ENCODE measurements at places on chromosomes 3 and 15. TPM values are rescaled to one million over a fixed set of nuclear protein-coding genes. Genes with fewer than 3 reads are reported as not detected.
A peak's percentile ranks its signal among the peaks of the same experiment; 100 is the strongest.

The RETNLB gene
- total RNA-seq, result not detected

The PYGO1 gene
- 7.8 TPM for total RNA-seq

The ZSCAN29 gene
- total RNA-seq, result 11.6 TPM

The LMAN1L gene
- total RNA-seq, result 23.5 TPM

The HCLS1 gene
- total RNA-seq, result 11.1 TPM

The PSTPIP1 gene
- 2.4 TPM for total RNA-seq

The TOPAZ1 gene
- not detected for total RNA-seq

DNA sequence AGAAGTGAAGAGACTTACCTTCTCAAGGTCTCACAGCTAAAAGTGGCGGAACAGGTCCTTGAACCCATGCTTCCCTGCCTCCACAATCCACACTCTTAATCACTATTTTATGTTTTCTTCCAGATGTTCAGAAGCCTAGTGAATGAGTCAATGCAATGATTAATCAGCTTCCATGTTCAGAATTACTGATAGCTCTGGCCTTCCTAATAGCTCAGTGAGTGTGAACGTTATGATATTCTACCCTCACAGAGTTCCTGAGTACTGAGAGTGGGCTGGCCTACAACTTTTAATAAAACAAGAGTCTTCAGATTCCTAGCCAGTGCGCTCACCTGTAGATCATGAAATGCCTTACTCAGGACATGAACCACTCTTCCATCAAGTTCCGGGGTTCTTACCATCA is 443.0 kb upstream of the ADAMTS9 start:
- no peak for DNase-seq

DNA sequence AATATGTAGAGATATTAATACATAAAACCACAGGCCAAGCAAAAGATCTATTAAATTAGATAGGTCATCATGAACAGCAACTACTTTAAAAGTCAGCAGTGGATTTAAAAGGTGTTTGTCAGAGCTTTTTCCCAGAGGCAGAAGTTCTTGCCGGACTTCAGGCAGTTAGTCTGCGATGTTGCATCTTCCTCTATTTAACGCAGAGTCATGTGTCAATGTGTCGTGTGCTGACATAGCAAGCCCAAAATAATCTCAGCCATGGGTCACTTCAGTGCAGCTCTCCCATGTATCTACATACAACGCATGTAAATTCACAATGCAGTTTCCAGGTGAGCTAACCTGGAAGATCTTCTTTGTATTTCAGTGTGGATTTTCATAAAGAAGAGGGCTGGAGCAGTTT is 8.0 kb upstream of the TMEM212 start:
- DNase-seq, result no peak

- no peak for DNase-seq
Measured at GRCh38 chr15:77035584-77035983, 35.3 kb downstream of the TSPAN3 start.

- DNase-seq, result no peak
Measured at GRCh38 chr15:79004336-79004735, 59.5 kb upstream of the CTSH start.

DNA sequence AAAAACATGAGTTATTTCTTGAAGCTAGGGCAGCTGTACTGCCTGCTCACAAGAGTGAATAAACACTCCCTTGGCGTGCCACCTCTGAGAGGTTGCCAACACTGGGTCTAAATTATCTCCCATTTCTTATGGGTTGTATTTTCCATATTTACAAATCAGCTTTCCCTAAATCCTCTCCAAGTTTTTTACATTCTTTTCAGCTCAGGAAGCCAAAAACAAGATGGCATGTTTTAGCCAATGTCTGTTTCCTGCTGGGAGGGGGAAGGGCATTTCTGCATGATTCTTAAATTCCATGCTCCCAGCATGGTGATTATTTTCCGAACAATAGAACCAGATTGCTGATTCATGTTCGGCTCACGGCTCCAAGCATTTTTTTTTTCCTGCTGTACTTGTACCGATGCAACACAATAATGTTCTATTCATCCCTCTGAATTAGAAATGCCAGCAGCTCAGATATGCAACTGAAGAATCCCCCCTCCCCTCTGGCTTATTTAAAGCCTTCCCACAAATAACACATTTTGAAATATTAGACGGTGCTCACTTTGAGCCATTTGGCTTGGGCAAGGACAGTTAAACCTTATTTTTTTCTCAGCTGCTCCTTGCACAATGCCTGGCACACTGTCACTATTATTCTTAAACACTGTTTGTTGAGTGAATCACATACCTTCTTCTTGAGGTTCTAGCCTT is 252.5 kb downstream of the THRB start:
- no peak for DNase-seq

- peak; percentile 93 for DNase-seq
Measured at GRCh38 chr3:157081626-157082210, 78.2 kb downstream of the CCNL1 start.

DNA sequence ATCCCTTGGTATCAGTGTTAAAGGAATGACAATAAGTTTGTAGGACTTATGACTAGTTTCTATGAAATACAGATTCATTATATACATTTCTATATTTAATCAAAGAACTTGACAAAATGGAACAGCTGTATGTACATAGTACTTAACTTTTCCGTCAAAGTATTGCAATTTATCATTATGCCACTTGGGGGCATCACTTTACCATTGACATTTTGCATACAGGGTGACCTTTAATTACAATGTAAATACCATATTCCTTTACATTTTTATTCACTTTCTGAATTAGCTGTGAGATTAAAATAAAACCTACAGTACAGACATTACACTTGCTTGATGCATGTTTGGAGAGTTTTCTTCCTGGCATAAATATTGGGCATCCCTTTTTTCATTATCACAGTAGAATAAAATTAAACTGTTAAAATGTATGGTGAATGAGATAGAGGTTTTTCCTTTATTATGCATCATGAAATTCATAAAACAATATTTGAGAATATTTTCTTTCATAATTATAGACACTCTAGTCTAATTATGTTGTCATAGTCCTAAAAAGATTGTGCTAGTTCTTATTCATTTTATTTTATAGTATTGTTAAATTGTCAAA is 6.9 kb downstream of the NEK11 start:
- DNase-seq, result no peak

DNA sequence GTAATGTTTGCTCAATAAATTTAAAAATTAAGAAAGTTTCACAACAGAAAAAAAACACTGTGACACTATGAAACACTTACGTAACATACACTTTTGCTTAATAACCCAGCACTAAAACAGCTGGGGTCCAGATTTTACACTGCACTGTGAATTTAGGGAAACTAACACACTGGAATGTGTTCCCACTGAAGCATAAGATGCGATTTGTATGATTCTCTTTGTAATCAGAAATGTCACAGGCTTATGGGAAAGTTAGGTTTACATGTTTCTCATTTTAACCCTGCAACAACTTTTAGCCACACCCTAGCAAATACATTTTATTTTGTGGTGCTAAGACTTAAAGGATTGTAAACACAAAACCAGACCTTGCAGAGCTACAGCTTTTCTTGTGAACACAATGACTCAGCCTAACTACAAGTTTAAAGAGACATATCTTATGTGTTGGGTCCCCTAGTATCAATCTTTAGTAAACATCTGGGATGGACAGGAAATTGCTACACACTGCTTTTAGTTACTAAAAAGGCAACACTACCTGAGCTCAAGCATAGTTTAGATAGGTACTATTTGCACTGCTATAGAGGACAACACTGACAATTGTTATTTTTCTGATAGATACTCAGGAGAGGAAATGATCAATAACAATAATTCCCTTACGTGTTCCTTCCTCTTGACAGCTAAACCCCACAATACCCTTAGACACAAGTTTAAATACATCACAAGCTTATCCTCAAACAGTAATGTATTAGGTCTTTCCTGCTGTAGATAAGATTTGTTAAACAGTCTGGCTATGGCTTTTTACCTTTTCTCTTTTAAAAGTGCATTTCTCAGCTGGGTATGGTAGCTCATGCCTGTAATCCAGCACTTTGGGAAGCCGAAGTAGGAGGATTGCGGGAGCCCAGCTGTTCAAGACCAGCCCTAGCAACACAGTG is 3.8 kb downstream of the PLD1 start:
- no peak for DNase-seq

DNA sequence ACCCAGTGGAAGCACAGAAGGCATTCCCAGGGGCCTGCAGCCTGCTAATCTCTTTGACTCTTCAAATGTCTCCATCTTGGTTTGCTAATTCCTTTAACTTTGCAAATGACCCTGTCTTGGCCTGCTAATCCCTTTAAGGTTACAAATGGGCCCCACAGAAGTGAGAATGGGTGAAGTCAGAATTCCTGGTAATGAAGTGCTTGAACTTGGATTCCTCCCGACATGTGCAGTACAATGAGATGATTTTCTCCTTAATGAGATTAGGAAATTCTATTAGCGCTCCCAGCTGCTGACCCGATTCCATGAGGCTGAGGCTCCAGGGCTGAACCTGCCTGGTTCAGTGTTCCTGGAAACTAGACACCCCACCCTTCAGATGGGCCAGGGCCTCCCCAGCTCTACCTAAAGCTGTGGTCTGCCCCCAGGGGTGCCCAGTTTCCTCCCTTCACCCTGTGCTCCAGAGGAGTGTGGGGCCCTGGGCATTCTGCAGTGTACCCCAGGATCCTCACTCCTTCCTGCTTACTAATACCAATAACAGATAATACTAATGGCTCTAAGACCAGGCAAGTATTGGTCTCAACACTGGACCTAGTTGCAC is 47.4 kb downstream of the SCN5A start:
- DNase-seq, result no peak

DNA sequence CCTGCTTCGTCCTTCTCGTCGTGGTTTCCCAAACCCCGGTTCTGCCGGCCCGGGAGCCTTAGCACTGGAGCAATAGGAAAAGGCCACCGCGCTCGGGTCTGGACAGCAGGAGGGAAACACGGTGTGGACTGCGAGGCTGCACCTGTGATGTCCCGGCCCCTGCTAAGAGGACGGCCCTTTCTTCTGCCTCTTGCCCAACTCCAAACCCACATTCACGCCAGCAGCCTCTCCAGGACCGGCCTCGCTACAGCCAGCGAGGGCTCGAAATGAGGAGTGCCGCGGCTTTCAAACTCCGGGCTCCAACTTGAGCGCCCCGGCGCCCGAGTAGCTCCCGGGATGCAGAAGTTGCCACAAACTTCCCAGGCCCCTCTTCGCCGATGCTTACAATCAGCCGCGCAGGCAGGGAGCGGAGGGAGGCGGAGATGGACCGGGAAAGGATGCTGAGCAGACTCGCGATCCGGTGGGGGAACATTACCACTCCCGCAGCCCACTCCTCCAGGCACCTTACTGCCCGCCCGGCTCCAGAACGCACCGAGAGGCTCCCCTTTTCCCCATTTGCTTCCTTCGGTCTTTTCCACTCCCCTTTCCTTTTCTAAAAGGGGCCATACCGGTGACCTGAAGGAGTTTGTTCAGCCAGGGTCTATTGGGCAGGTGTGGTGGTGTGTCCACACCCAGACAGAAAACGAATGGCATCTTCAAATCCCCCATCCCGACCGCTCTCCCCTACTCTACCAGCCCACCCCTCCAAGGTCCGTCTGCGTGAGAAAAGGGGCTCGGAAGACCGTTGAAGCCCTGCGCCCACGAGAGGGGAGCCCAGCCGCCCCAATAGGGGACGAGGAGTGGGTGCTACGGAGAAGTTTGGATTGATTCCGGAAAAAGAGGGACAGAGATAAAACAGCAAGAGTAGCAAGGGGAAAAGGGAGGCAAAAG is 18.8 kb upstream of the SATB1 start:
- peak; percentile 40 for DNase-seq

GRCh38 chr3:99394831-99395778 is 243.3 kb upstream of the COL8A1 start:
- DNase-seq, result no peak

DNA sequence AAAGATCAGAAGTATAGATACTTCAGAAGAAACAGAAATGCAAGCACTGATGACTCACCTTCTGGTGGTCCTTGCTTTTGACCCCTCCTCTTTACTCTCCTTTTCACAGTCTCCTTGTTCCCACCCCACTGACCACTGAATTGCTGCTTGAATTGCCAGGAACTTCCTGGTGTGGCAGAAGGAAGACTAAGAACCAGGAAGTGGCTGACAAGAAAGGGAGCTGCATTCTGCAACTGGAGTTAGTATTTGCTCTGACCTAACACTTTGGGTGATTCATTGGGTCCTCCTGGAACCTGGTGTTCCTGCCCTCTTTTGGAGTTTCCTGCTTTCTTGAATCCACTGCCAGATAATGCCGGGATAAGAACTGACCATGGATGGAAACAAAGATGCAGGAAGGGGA is 23.0 kb downstream of the KY start:
- no peak for DNase-seq

- DNase-seq, result no peak
Measured at GRCh38 chr3:3237979-3238378, 58.5 kb upstream of the CRBN start.

GRCh38 chr3:35777563-35778554 is 138.5 kb downstream of the ARPP21 start:
- no peak for DNase-seq

DNA sequence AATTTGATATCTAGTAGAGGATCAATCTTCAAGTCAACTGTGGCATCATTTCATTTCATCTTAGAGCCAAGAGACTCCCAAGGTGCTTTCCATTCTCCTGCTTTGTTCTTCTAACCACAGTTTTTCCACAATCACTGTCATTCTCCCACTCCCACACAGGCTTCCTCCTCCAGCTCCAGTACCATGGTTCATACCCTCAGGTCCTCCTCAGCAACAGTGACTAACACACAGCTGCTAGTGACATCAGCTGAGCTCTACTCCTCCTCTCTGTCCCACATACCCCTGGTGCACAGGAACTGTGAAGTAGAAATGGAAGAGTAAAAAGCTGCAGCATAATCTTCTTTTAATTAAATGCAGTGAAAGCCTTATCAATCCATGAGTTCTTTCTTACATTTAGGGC is 200.2 kb upstream of the DPH6 start:
- no peak for DNase-seq

DNA sequence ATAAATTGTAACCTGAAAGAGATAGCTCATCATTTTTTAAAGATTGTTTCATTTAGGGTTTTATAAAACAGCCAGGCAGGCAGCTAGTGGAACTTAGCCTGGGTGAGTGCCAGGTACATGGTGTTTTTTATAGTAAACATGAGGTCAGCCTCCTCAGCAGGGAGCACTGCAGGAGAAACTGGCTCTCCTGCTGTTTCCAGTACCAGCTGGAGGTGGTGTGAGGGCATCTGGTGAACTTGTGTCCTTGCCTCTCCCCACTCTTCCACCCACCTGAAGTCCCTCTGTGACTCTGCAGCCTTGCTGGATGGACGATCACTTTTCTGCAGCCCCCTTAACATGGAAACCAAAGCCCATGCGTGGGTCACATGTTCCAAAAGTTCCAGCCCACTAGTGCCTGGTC is 128.4 kb downstream of the FAM174B start:
- peak; percentile 55 for DNase-seq

DNA sequence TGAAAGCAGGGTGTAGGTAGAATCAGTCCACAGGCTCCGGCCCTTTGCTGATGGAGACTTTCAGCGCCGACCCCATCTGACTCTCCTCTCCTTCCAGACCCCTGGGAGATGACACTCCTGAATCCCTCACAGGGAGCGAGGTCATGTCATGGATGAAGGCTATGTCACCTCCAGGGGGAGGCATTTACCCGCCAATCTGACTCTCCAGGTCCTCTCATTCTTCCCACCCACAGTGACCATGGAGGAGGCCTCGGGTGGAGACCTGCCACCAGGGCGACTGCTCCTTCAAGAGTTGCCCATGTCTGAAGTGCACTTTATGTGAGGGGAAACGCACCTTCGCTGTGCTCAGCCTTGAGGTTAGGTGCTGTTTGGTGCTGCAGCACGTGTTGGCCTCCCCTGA is 112.7 kb downstream of the KLF13 start:
- DNase-seq, result peak; percentile 32
